ENCODE measurements at places on chromosomes 5 and 9. TPM values are rescaled to one million over a fixed set of nuclear protein-coding genes. Genes with fewer than 3 reads are reported as not detected.

DNA sequence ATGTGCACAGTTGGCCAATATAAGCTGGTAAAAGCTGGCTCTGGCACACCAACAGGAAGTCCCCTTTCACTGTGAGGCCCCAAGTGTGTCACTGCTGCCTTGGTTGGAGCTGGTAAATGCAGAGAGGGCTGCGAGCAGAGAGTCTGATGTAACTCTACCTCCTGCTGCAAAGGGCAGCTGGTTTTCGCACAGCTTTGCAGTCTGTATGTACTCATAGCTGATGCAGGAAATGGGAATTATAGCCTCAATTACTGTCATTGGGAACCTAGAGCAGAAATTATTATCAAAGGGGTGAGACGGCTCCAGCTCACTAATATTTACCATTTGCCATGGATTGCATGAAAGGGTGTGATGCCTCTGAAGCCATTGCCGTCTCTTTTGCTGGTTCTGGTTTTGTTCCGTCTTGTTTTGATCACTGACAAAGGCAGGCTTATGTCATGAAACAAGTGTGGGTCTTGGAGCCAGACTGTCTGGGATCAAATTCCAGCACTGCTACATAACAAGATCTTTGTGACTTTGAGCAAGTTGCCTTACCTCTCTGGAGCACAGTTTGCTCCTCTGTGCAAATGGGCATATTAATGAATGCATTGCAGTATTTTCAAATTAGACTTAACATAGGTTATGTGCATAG lies 124.3 kb upstream of the SLC25A48 start:
- DNase-seq, result no peak

The OR13J1 gene
- not detected for total RNA-seq

DNA sequence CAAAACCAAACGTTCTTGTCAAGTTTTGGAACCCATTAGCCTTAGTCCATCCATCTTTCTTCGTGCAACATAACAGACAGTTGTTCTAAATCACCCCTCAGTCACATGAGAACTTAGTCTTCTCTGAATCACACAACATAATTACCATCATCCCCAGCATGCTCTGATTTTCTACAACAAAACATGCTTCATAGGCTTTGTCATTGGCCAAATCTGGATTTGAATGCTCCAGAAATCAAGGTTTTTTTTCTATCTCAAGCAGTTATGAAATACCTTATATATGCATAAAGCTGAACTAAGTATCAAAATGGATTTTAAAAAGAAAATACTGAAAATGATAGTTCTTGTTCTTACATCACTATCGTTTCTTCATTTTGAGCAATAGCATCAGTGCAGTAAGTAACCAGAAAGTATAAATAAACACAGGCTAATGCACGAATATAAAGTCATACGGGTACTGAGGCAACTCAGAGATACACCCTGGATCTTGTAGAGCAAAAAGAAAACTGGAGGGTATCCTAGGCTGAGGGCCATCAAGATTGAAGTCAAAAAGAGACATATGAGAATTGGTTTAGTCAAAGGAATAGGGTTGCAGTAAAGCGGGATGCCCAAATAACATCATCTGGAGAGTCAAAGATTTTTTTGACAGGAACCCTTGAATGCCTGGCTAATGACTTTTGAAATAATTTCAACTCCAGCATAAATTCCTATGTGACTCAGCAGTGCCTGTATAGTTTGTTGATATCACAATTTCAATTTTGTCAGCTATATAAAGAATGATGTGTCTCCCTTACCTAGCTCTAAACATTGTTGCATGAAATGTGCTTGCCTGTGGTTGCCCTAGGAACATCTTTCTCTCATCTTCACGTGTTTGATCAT lies 164.7 kb downstream of the ADAMTSL1 start:
- DNase-seq, result no peak

- DNase-seq, result no peak
Measured at GRCh38 chr9:13143281-13143680, 136.2 kb downstream of the MPDZ start.

DNA sequence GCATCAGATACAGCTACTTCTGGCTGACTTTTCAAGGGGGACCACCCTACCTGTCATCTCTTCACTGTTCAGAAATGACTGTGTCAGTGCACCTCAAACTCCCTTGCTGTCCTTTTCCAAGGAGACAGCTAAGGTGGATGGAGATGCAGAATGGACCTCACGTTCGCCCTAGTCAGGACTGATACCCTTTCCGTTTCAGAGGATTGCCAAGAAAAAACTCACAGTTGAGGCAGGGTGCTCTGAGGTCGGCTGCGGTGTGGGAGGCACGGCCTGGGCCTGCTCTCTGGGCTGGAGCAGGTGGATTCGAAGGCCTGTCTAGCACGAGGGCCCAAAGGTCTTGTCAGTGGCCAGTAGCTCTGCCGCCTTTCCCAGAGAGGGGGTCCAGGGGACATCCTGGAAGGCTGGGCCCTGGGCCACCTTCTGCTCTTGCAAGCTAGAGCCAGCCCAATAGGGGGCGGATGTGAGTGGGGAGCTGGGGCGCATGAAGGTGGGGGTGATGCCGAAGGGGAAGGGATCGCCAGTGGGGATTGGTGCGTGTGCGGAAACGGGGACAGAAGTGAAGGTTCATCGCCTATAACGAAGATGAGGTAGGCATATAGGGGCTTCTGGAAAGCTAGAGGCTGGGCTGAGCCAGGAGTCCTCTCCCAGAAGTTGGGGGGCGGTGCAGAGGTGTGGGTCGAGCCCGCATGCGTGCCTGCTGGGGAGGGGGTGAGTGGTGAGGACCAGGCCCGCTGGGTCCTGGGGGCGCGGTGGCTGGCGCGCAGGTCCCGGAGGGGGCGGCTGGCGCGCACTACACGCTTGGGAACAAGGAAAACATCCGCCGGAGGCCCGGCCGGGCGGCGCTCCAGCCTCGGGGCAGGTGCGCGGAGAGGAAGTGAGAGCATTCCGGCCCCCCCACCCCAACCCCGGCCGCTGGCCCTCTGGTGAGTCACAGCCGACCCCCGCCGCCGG lies 2.5 kb upstream of the MSMP start:
- peak; percentile 91 for DNase-seq

The ANKRD31 gene
- total RNA-seq, result 0.42 TPM

DNA sequence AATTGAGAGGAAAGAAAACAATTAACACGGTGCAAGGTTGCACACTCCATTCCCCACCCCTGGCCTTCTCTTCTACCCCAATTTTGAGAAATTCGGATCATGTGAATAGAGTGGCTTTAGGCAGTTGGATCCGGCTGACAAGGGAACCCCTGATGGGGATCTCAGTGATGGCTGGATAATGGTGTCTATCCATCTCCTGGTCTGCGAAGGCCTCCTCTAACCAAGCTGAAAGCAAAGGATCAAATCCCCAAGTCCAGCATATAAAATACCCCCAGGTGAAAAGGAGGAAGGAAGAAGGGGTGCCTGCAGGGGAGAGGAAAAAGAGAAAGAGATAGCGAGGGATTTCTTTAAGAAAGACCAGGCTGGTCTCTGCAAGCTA lies 16.0 kb downstream of the NR2F1 start:
- DNase-seq, result no peak

DNA sequence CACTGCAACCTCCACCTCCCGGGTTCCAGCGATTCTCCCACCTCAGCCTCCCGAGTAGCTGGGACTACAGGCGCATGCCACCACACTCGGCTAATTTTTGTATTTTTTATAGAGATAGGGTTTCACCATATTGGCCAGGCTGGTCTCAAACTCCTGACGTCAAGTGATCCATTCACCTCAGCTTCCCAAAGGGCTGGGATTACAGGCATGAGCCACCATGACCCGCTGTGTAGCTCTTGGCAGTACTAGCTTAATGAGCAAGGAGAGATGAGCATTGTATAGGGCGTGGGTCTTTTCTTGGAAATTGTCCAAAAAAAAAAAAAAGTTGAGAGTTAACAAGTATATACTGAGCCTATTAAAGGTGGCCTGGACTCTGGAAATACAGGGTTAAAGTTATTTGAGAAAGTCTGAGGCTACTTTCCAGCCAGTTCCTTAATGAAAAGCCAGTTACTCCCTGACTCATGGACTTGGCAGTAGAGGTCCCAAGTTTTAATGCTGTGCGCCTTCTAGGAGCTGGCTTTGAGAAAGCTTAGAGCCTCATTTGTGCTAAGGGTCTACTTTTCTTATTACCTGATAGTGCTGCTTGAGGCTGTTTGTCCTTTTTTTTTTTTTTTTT lies 4.2 kb upstream of the FGF18 start:
- no peak for DNase-seq

The OTULINL gene
- total RNA-seq, result 6.8 TPM

- DNase-seq, result no peak
Measured at GRCh38 chr9:69582544-69583297, 89.5 kb downstream of the APBA1 start.

GRCh38 chr9:71037521-71037920 lies 83.9 kb downstream of the TRPM3 start:
- DNase-seq, result no peak

- DNase-seq, result no peak
Measured at GRCh38 chr5:92945605-92946097, 635.4 kb downstream of the NR2F1-AS1 start.

- DNase-seq, result no peak
Measured at GRCh38 chr9:110146373-110146772, 61.6 kb downstream of the C9orf152 start.

The PJA2 gene
- 171 TPM for total RNA-seq

The PCDHB6 gene
- 1.6 TPM for total RNA-seq

The FOXD4L6 gene
- not detected for total RNA-seq

DNA sequence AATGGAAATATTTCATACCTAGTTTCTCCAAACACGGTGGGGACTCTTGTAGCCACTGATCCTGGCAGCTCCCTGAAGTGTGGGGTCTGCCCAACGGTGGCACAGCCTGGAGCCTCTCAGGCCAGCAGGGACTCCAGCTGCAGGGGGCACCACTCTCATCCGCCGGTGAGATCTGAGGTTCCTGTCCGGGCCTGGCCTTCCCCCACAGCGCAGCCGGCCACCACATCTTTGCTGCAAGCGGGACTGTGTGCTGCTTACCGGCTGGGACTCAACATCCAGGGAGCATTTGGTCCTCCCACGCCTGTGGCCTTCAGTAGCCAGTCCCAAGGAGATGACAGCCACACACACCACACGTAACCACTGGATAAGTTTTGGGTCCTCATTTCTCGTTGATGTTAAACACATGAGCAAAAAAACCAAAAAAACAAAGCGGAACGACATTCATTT lies 7.7 kb upstream of the NKX2-5 start:
- no peak for DNase-seq

- DNase-seq, result no peak
Measured at GRCh38 chr5:67619235-67619634, 422.6 kb upstream of the CD180 start.

The MLANA gene
- not detected for total RNA-seq

DNA sequence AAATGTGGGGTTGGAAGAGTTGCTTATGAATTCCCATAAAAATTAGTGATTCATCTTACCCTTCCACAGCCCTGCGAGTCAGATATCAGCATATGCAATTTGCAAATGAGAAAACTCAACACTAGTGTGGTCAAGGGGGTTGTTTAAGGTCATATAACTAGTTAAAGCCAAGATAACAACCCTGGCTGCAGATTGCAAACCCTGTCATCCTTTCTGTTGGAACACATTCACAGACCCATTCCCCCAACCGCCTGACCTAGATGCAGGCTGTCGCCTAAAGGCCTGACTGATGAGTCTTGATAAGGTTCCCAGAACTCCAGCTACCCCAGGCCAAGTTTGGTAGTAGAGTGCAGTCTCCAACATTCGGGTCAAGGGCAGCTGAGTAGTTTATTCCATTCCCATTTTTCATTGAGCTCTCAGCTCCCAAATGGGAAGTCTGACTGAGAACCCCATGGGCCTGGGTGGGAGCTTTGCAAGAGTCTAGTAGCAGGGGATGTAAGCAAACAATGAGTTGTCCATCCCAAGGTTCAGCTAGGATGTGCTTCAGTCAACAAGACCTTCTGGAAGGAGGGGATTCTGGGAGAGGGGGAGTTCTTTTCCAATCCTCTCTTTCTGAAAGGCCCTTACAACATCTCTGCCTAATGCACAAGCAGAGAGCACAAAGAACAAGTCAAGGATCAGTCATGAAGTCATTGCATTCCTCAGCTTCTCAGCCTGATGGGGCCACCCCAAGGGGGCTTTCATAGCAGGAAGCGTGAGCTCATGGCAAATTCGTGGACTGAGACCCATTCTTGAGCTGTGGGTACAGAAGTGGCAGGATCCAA lies 40.3 kb downstream of the ADAM19 start:
- peak; percentile 84 for DNase-seq

The WDR38 gene
- not detected for total RNA-seq

The CKS2 gene
- 4.1 TPM for total RNA-seq

DNA sequence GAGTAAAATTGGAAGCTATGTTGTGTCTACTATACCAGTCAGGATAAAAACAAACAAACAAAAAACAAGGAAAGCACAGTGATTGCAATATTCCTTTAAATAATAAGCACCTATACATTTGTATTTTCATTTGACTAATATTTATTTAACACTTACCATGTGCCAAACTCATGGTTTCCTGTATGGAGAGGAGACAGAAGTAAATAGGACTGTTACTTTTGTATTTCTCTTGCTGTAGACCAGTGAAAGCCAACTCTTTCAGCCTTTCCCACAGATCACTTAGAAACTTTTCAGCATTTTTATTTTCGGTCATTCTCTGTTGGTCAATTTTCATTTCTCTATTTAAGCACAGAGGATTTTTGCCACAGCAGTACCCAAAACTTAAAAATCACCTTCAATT lies 4.5 kb downstream of the CMYA5 start:
- no peak for DNase-seq

DNA sequence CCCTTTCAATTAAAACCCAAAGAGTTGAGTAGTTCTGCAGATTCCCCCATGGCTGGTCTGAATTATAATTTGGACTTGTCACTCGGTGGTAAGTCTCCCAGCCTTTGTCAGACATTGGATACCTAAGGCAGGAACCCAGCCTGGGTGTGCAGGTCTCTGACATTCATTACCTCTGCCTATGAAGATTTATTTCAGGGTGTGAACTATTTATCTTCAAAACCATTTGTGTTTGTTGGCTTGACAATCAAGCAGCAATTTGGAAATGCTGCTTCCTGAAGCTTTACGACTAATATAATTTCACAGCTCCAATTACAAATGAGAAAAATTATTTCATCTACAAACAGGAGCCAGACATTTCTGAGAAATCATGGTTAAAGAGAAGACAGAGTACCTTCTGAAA lies 160.5 kb downstream of the DOCK2 start:
- no peak for DNase-seq

The TMEFF1 gene
- total RNA-seq, result 0.37 TPM

- DNase-seq, result no peak
Measured at GRCh38 chr5:43699910-43700309, 96.9 kb downstream of the NNT start.

DNA sequence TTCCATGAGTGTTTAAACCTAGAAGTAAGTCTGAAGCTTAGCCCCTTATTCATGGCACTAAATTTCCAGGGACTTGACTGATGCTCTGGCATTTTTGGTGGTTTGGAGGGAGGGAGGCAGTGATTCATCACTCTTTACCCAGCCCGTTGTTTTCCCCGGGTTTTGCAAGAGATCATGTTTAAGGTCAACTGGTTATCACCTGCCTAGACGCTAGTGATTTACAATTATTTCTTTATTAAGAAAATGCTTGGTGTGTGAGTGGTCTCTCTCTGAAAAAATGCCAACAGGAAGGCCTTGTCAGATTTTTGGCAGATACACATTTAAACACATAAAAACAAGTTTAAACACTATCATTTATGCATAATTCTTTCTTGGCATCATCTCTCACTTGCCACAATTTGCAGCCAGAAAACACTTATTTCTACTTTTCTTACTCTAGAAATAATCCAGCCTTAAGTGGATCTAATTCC lies 737.9 kb upstream of the ZNF608 start:
- no peak for DNase-seq

- DNase-seq, result no peak
Measured at GRCh38 chr9:91359734-91360470, 1.8 kb downstream of the AUH start.
